ENCODE measurements at places on chromosomes 11 and 22.

GRCh38 chr11:102981324-102981910, 25.9 kb upstream of the MMP13 start:
- DNase-seq, result no peak

DNA sequence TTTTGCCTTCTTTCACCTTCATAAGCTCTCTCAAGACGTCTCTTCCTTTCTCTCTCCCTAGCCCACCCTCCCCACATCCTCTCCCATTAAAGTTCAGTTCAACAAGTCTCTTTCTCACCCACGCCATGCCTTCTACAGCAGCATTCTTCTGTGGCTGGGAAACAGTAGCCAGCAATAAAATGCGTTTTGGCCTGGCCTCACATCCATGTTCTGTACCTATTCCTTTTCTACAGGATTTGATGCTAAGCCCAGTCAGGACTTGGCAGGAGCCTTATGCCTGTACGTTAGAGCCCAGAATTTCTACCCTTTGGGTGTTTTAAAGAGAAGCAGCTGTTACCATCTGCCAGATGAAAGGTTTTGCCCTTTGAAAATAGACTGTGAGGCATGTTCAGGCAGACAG, 7.1 kb upstream of the CD44 start:
- DNase-seq, result no peak

DNA sequence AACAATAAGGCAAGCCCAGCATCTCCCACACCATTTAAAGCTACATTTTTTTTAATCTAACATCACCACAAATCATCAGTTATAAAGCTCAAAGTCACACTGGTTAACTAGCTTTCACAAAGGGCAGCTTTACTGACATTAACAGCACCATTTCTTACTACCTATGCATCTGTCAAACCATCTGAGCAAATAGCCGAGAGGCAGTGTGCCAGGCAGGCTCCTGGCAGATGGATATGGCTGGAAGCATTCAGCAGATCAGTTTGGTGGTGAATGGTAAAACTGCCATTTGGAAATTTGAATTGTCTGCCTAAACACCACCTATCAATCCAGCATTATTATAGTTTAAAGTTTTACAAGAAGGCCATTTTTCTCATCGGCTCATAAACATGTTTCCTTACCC, 131.2 kb downstream of the TTC28 start:
- DNase-seq, result no peak

DNA sequence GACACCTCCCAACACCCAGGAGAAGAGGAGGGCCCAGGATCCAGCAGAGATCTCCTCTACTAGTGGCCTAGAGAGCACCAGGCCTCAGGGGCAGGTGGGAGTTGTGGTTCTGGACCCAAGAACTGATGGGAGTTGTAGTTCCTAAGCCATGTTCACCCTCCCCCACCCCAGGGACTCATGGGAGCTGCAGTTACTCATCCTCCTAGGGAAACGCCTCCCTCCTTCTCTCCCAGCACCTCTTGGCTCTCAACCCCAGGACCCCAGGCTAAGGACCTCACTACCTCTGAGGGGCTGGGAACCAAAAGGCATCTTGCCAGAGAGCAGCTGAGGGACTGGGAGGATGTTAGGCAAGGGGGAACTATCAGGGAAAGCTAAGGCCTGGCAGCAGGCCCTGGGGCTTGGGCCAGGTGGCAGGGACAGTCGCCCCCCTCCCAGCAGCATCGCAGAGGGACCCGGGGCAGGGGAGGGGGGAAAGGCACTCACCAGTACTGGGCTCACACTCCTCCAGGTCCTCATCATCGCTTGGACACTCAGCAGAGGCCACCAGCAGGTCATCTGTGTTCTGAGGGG, 28.9 kb downstream of the SLC22A12 start:
- no peak for DNase-seq

GRCh38 chr22:23898006-23898974, 4.1 kb downstream of the MIF start:
- DNase-seq, result no peak

GRCh38 chr22:45341498-45341897, 31.8 kb downstream of the FAM118A start:
- no peak for DNase-seq

DNA sequence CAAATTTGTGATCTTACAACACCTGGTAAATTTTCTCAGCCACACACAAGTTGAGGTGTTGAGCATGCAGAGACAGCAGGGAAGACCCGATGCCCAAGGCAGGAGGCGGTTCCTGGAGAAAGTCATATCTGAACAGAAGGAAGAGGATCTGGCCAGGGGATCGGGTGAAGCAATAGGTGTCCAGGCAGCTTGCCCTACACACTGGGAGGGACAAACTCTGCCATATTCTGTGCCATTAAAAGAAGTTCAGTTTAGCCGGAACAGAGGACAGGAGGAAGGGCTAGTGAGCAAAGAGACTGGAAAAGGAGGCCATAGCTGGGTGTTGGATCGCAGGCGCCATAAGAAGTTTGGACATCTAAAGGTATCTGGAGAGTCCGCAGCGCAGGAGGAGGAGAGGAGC, 76.5 kb downstream of the TMPRSS5 start:
- DNase-seq, result no peak

DNA sequence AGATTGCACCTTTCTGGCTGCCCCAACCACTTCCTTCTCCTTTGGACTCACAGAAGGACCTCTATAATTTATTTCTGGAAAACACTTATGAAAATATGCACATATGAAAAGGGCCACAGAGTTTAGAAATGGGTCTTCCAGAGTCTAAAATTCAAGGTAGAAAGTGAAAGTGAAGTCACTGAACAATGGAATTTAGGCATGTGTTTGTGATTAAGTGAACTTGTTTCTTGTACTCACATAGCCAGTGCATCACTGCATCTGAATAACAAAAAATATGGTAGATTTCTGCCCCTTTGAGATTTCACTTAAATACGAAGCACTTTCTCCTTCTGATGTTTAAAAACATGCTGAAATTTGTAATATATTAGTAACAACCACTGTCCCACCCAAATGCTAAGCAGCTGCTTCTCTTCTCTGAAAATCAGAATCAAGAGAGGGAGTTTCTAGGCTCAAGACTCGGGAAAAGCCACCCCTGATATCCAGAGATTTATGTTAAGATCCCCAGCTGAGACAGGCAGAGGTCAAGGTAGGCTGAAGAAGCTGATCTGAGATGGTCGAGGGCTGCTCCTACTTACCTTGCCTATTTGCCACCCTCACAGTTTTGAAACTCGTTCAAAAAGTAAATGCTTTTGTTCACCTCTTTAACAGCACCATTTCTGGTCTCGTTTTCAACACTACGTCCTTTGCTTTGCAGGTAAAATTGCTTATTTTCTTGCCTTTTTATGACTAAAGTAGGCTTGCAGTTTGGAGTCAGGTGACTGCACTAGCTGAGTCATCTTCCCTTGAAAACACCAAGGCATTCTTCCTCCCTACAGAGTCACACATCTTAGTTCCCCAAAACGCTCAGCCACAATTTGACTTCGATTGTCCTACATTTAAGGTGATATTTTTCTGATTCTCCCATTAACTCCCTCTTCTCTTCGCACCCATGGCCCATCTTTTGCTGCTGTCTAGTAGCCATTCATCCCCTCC, at the start of gene XKR3:
TSS of gene XKR3 (minus strand) at position 696 of the 972 bp plus-strand sequence. CDS start 17,338 bp downstream, outside the sequence.
- no peak for DNase-seq

DNA sequence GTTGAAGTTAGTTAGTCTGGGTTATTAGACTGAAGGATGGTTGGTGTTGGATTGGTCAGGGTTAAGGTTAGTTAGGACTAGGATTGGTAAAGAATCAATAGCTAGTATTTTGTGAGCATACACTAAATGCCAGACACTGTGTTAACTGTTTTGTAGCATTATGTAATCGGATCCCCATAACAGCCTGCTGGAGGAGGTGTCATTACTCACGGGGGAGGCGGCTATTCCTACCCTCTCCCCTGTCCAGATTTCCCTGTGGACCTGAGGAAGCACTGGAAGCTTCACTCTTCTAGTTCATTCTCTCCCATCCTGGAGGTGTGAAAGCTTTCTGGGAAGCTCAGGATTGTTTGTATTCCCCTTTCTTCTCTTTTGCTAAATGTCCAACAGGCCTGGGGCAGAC, 40.5 kb upstream of the KCNJ11 start:
- no peak for DNase-seq

DNA sequence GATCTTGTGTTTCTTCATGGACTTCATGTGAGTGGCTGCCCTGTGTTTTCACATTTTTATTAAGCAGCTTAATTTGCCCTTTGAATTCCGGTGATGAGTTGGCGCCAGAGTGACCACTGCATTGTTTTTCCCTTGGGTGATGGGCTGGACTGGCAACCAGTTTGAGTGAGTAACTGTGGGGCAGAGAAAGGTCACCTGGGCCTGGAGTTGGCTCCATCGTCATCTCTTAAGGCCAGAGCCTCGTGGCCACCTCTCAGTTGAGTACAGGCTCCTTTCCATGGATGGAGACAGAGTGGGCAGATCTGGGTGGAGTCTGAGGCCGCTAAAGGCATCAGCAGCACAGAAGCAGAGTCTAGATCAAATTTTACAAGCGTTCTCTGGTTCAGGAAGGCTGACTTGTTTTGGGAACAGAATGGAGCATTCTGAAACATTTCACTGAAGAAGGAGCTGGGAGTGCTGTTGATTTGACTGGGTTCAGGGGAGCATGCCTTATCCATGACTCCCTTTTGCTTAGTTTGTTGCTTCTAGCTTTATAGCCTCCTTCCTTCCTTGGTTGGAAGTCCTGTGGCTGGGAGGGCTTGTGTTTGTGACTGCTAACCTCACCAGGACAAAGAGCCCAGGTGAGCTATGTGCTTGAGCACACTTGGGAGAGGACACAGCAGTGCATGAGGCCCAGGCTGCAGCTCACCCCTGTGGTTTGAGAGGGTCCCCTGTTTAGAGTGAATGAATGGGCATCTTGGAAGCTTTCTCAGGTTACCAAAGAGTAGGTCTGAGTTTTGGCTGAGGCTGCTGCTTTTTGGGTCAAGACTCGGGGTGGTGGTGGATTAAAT, 7.8 kb downstream of the BCR start:
- no peak for DNase-seq

- no peak for DNase-seq
These were observed 15.5 kb upstream of the ZFTA start for GRCh38 chr11:63783925-63784592.

GRCh38 chr11:85572056-85572455, 55.1 kb downstream of the DLG2 start:
- no peak for DNase-seq

DNA sequence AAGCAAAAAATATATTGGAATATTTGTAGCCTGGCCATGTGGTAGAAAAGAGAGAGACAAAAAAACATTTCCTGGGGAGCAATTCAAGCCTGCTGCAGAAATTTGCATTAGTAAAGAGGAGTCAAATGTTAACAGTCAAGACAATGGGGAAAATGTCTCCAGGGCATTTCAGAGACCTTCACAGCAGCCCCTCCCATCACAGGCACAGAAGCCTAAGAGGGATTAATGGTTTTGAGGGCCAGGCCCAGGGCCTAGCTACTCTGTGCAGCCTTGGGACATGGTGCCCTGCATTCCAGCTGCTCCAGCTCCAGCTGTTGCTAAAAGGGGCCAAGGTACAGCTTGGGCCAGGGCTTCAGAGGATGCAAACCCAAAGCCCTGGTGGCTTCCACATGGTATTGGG, 46.8 kb downstream of the PGR start:
- no peak for DNase-seq

DNA sequence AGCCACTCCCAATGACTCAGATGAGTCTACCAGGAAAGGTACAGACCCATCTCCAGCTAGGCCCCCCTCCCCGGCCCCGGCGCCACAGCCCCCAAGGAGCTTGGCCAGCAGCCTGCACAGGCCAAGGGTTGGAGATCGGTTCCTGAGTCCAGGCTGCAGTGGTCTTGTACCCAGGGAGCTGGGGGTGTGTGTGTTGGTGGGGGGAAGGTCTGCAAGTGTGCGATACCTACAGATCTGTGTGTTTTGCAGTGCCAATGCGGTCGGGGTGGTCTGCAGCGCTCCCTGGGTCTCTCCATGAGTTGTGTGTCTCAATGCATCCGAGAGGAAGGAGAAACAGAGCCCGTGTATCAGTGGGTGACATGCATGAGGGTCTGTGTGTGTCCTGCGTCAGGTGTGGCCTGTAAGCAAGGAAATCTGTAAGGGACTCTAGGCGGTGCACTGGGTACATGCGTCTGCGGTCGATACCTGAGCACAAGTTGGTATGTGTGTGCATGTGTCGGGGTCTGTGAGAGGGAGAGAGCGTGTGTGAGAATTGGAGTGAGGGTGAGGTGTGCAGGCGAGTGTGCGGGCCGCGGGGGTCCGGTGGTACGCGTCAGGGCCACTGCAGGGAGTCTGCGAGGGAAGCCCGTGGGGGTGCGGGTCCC, 645 bp downstream of the CDC42BPG start:
- no peak for DNase-seq

DNA sequence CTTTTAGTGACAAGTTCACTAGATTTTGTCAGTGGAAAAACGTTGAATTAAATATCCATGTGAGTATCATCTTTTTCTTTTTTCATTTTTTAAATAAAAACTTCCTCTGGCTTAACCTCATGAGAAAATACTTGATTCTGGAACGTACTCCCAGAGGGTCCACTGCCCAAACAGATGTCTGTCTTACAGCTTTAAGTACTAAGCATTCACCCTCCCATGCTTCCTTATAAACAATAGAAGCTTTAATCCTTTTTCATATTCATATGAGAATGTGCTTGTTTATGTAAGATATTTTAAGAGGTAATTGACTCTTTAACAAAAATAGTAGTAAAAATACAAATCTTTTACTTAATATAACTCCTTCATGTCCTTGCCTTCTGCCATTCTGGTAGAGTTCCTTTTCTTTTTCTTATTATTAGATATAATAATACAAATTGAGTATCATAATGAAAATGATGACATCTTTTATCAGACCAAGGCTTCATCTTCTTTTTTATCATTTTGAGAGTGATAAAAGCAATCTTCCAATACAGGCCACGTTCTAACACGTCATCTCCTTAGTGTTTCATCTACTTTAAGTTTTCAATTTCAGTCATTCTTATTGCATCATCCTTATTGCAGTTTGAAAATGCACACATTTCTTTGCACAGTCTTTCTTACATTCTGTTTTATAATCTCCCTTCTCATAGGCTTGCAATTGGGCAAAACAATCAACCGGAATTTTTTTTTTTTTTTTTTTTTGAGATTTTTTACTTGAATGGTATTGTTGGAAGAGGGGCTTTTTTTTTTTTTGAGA, 69.5 kb upstream of the MYO18B start:
- no peak for DNase-seq

DNA sequence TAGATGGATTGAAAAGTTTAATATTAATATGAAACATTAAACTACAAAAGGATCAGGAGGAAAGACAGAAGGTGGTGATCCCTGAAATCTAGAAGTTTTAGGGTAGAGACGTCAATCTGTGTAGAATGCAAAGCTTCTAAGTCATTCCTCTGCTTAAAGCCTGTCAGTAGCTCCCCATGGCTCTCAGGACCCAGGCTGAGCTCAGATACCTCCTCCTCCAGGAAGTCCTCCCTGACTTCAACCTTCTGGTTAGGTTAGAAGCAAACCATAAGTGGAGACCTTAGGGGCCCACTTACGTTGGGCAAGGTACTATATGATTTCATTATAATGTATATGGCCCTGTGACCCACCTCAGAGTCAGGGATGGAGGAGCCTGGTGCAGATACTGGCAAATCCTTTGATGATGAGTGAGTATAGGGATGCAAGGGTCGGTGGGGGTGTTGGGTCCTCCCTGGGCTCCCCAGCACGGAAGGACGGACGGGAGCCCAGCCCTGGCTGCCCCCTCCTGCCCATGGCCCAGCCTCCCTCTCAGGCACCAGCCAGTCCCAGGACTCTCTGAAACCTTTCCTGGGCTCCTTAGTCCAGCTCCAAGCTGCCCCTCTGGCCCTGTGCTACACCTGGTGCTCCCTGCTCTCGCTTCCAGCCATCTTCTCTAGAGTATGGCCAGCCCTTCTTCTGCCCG, 3.2 kb upstream of the PPP6R3 start:
- DNase-seq, result no peak

All from dorsolateral prefrontal cortex (tissue), 122 donors.